ENCODE measurements at places on chromosomes 4 and X.

DNA sequence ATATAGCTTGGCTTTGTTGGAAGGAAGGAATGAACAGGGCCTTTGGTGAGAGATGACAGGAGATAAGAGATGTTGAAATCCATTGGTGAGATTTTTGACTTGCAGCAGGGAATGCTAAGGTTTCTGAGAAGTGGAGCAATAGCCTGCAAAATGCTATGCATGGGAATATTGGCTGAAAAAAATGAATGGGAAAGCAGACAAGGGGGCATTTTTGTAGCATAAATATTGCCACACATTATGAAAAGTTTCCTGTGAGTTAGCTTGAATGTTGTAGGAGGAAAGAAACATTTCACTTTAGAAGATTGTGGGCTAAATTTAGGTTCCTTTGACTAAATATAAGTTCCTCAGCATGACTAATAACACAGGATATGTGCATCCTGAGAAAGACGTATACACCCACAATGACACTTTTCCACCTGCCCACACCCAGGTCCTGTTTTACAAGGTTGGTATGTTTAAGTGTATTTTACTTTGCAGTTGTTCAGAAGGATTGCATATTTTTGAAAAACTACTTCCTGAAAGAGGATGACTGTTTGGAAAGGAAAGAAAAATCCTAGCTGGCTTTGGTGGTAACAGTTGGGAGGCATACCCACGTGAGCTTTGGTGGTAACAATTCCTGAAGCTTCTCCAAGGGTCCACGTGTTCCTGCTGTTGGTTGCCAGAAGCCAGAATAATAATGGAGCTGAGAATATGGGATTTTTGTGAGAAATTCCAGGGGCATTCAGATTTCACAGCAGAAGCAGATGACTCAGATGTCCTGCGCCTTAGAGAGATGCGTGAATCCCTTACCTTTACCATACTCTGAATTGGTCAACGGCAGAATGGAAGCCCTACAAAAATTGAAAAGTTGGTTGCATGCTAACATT, 28.5 kb downstream of the PHEX start:
- peak; percentile 85 for ATAC-seq

DNA sequence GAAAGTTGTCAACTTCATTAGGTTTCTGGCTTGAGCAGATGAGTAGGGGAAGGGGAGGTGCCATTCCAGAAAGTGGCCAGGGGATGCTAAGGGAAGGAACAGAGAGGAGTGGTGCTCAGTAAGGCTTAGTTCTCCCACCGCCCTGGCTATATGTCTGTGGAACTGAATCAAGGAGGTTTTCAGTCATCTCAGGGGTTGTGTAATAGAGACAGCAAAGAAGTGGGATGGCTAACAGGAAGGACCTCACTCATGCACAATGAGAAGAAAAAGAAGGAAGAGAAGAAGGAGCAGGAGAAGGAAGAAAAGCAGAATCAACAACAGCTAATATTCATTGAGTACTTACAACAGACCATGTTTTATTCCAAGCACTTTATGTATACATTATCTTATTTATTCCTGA, 368.7 kb downstream of the MID1IP1 start:
- ATAC-seq, result no peak

GRCh38 chr4:87060957-87061356, 126.1 kb downstream of the AFF1 start:
- peak; percentile 69 for ATAC-seq

DNA sequence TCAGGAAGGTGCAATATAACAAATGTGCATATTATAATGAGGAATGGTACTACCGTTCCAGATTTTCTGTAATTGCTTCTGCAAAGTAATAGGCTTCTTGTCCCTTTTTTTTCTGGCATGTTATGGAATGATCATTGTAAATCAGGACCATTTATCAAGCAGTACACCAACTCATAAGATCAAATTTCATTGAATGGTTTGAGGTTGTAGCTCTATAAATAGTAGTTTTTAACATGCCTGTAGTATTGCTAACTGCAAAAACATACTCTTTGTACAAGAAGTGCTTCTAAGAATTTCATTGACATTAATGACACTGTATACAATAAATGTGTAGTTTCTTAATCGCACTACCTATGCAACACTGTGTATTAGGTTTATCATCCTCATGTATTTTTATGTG, 12.6 kb downstream of the IBSP start:
- no peak for ATAC-seq

DNA sequence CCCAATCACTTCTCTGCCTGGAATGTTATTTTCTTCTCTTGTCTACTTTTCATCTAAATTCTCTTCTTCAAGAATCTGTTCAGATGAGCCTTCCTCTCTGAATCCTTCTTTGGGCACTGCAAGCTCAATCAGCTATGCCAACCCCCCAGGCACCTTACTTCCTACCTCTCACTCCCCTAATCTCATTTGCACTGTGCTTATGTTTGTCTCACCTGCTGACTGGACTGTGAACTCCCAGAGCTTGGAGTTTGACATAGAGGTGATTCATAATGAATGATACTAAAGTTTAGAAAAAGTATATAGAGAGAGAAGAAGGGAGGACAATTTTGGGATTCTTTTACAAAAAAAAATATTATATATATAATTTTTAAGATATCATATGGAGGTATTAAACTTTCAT, 36.3 kb downstream of the ANXA10 start:
- no peak for ATAC-seq

- ATAC-seq, result no peak
Observed at GRCh38 chr4:63155561-63155960, 1253.7 kb downstream of the TECRL start.

DNA sequence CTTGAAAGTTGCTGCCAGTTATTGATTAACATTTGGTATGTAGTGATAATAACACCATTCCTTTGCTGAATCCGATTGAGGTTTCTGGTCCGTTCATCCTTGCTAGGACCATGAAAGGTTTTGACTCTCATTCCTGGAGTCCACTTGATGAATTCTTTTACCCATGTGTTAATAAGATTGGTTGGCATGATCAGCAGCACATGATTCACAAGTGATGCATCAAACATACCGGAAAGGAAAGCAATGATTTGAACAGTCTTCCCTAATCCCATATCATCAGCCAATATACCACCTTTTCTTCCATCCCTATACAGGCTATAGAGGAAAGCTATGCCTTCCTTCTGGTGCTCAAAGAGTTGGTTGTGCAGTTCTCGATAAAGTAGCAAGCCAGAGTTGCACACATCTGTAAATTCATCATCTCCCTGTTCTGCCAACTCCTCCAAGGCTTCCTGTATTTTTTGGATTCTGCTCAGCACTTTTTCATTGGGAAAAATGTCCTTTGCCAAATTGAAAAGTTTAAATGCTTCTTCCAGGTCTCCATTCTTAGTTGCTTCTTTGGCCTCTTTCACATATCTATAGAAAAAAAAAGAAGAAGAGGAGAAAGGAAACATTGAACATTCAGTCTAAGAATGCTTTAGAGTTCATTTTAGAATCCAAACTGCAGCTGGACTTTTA, 26.7 kb downstream of the PIN4 start:
- no peak for ATAC-seq

DNA sequence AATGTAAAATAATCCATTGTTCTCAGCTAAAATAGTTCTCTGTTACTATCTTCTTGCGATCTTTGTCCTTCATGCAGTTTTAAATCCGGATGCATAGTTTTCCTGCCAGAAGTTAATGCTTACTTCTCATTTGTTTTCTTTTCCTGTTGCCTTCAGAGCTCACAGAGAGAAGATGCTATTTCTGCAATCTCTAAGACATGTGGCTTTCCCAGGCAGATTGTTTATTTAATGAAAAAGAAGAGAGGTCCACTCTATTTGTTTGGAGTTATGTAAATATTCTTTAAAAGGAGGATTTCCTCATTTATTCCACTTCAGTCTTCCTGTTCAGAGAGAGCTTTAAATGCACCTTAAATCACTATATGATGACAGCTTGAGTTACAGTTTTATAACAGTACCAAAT, 39.3 kb upstream of the HPGD start:
- ATAC-seq, result no peak

DNA sequence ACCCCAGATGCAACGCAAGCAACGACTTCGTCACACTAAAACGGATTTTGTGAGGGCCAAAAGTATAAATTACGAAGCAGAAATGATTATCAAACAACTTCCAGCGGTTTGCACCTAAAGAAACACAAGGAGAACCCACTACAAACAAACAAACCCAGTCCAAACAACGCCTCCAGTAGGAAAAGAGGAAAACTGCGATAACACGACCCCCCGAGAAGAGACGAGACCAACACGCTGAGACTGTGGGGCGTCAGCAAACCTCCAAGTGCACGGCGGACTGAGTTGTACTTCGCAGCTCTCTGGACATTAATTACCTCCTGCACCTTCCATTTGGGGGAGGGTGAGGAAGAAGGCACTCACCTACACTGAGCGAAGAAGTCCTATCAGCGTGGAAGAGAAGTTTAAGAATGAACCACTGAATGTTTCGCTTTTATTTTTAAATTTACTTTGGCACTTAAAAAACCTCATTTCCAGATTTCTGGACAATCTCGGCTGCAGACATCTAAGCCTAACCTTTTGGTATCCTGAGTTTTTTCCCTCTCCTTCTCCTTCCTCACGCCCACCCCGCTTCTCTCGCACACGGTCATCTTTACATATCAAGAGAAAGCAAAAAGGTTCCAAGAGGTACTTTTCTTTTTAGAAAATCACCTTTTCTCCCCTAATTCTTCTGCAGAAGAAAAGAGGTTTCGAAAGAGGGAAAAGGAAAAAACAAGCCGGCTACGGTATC, at the start of gene MAB21L2:
Gene MAB21L2 (plus strand): TSS at position 6 of the 727 bp plus-strand sequence. CDS start 879 bp downstream, outside the sequence.
- ATAC-seq, result no peak

DNA sequence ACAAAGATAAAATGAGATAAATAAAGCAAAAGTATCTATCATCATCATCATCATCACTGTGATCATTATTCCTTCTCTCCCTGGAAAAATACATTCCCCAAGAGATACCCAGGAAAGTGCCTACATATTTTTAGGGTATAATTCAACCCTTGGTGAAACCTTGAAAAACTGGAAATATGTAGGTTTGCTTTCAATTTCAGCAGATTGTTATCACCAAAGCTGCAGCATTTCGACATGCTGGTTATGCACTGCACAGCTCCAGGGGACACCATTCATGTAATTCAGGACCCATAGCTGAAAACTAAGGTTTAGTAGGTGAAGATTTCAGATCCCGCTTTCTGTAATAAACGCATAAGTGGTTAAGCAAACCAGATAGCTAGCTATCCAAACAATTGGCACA, 28.4 kb upstream of the FBXW7 start:
- ATAC-seq, result no peak

DNA sequence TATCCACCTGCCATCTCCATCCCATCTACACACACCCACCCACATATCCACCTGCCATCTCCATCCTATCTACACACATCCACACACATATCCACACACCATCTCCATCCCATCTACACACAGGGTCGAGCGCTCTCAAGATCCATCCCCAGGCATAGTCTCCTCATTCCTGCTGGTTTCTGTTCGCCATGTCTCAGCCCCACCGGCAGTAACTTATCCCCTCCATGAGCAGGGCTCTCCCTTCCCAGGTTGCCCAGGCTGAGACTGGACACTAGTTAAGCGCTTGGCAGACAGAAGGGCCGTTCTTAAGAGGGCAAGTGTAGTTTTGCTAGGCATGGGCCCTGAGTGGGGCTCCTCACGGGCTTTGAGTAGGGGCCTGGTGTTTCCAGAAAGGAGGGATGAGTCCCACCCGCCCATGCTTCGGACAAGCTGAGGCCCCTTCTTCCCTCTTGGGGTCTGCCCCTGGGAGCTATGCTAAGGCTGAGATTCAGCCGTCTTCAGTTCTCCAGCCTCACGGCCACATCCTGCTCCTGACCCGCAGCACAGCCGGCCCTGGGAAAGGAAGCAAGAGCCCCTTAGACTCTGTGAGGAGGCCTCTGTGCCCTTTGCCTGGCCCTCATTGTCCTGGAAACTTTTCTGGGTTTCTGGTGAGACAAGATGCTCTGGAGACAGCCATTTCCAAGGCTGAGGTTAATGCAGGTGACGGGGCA, 20.4 kb downstream of the TMEM271 start:
- no peak for ATAC-seq

GRCh38 chr4:178414042-178414441, 971.8 kb upstream of the AGA start:
- no peak for ATAC-seq

DNA sequence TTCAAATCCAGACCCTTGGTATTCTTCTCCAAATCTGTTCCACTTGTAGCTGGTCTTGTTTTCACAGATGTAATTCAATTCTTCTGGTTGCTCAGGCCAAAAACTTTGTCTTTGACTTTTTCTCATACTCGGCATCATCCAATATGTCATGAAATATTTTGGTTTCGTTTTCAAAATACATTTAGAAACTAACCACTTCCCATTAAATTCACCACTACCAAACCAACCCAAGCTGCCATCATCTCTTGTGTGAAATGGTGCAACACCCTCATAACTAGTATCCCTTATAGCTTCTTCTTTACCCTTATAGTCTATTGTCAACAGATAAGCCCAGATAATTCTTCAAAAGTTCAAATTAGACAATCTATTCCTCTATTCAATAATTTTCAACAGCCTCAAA, 192.1 kb downstream of the PRR32 start:
- ATAC-seq, result no peak

GRCh38 chrX:123580792-123581191, 152.1 kb downstream of the THOC2 start:
- ATAC-seq, result no peak

- ATAC-seq, result no peak
Observed at GRCh38 chr4:30610361-30610760, 109.8 kb upstream of the PCDH7 start.

DNA sequence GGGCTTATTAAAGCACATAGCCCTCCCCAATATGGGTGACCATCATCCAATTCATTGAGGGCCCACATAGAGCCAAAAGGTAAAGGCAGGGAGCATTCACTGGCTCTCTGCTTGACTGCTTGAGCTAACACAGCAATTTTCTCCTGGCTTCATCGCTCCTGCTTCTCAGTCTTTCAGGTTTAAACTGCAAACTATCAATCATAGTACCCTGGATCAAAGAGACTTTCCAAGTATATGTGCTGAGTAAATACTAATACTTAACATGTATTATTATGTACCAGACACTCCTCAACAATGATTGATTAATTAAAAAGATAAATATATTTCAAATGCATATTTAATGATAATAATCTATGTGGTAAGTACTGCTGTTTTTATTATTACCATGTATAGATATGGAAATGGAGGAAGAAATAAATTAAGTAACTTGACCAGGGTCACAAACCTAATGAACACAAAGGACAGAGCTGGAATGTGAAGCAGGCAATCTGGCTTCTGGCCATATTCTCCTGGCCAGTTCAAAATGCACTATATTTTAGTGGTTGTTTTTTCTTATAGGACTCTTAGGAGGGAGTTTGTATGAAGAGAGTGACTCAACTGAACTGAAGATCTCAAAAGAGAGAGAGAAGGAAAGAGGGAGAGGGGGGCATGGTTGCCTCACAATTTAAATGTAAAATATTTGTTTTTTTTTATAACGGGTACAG, 1197.3 kb downstream of the TECRL start:
- ATAC-seq, result no peak

DNA sequence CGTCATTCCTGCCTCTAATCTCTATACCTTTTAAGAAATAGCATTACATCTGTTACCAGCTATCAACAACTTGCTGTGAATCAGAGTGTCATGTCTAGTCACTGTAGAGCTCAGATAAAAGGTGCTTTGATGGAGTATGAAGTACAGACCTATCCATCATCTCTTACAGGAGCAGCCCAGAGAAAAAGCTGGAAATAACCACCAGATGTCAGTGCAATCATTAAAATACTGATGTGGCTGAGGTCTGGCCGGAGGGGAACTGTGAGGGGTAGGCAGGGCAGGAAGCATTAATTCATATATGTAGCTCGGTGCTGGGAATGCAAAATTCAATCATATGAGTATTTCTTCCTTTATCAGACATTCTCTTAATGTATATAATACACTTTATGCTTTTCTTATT, 100.6 kb downstream of the AKAP4 start:
- ATAC-seq, result no peak

GRCh38 chrX:118520216-118521206, 24.9 kb downstream of the DOCK11 start:
- no peak for ATAC-seq

GRCh38 chr4:8917868-8918783, 46.5 kb upstream of the HMX1 start:
- peak; percentile 73 for ATAC-seq
